Sigmoid colon (tissue), 7 donors: ENCODE measurements at places on chromosomes 2 and 18. TPM values are rescaled to one million over a fixed set of nuclear protein-coding genes. Genes with fewer than 3 reads are reported as not detected.

Gene SERPINB13
- total RNA-seq = not detected

Gene RAB31
- total RNA-seq = 65.1 TPM

Gene CNGA3
- total RNA-seq = 3.6 TPM

Gene KLHL29
- 18.8 TPM for total RNA-seq

Gene SERPINB11
- total RNA-seq = not detected

Gene CFAP65
- total RNA-seq = not detected

Gene UGT1A5
- total RNA-seq = not detected

Gene STK17B
- total RNA-seq = 15.7 TPM

Gene GBX2
- not detected for total RNA-seq

Gene BARD1
- 38.5 TPM for total RNA-seq

Gene CCNT2
- 32.7 TPM for total RNA-seq

Gene DNAJC5G
- 1.7 TPM for total RNA-seq

Gene ALKAL2
- 7.2 TPM for total RNA-seq

- no peak for DNase-seq
Measured at GRCh38 chr18:69725009-69725408, 222.7 kb downstream of the CD226 start.

- DNase-seq = no peak
Measured at GRCh38 chr2:179171371-179171770, 93.3 kb downstream of the SESTD1 start.

GRCh38 chr2:241540771-241541561 lies 17.6 kb upstream of the BOK start:
- DNase-seq = no peak

GRCh38 chr2:140998577-140998976 lies 1132.2 kb downstream of the LRP1B start:
- DNase-seq = no peak

DNA sequence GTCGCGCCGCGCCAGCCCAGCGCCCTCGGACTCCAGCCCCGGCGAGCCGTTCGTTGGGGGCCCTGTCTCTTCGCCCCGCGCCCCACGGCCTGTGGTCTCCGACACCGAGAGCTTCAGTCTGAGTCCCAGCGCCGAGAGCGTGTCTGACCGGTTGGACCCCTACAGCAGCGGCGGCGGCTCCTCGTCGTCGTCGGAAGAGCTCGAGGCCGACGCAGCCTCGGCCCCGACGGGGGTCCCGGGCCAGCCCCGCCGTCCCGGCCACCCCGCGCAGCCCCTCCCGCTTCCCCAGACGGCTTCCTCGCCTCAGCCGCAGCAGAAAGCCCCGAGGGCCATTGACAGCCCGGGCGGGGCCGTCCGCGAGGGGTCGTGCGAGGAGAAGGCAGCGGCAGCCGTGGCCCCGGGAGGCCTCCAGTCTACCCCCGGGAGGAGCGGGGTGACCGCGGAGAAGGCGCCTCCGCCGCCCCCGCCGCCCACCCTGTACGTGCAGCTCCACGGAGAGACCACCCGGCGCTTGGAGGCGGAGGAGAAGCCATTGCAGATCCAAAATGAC lies 1.4 kb downstream of the PHLPP1 start:
- DNase-seq = peak; percentile 73

DNA sequence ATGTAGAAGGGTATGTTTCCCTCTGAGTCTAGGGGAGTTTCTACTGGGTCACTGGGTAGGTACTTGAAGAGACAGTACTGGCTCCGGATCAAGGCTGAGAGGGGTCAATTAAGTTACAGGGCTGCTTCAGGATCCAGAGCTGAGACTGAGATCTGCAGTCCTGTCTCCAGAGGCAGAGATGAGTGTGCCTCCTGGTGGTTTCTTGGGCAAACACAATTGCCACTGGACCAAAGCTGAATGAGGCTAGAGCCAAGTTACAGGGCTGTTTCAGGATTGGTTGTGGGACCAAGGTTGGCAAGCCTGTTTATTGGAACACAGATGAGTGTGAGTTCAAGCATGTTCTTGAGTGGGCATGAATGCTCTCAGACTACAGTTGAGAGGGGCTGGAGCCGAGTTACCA lies 157.9 kb downstream of the ADCYAP1 start:
- DNase-seq = no peak

- no peak for DNase-seq
Measured at GRCh38 chr2:164000176-164000575, 264.4 kb upstream of the FIGN start.

- no peak for DNase-seq
Measured at GRCh38 chr2:181051861-181052522, 71.6 kb downstream of the UBE2E3 start.

GRCh38 chr2:160609346-160609745 lies 115.7 kb upstream of the RBMS1 start:
- DNase-seq = no peak

DNA sequence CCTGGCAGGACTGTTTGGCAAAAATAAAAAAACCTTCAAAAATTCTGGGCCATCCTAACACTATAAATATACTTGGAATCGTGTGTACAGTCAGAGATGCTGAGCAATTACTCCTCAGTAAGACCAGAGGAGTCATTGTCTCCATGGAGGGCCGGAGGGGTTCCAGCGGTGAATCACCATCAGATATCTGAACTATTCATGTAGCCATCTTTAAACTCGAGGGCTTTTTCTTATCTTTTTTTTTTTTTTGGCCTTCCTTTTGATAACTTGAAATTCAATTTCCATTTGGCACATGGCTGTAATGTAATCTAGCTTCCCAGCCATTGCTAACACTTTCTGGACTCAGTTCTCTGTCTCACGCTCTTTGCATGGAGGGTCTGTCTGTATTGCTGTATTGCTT lies 7.4 kb upstream of the FHL2 start:
- DNase-seq = no peak

- DNase-seq = no peak
Measured at GRCh38 chr2:198499539-198499938, 695.1 kb downstream of the PLCL1 start.

GRCh38 chr2:155722290-155722689 lies 610.2 kb downstream of the NR4A2 start:
- DNase-seq = no peak

DNA sequence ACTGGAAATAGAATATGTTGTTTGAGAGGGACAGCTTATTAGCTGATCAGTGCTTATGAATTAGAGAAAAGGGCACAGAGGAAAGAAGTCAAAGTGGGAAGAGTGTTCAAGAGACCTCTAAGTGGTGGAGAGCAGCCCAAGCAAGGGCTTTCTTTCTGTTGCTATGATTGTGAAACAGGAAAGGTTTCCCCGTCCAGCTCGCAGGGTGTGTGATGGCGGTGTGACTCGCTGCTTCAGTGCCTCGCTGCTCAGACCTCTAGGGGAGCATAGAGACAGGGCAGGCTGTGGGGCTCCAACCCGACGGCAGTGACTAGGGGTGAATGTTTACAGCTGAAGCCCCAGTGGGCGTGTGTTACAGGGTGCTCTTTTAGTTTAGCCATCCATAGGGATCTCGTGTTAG lies 166.5 kb upstream of the COPS8 start:
- DNase-seq = no peak

DNA sequence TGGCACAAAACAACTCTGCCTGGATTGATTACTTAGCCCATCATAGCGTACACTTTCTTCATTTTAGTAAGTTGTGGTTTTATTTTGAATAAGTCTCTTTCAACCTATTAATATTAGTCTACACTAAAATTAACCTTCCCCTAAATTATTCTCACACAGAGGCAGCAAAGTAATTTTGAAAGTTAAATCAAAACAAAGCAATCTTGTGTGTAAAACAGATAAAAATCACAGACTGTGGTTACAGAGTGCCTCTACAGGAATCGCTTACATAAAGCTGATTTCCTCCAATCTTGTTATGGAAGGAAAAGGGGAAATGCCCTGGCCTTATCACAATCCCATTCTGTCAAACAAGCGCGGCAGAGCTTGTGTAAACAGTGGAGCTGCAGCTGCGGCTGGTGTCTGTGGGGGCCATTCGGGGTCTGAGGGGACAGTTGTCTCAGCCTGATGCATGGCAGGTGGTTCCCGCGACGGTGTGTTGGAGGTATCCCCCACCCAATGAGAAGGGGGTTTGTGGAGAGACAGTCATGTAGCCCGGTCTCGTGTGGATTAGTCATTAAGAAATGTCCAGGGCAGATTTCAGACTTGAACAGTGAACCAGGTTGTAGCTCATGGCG lies 42.1 kb downstream of the BCL2L11 start:
- DNase-seq = no peak

- DNase-seq = no peak
Measured at GRCh38 chr2:175362331-175362730, 180.8 kb upstream of the ATP5MC3 start.

DNA sequence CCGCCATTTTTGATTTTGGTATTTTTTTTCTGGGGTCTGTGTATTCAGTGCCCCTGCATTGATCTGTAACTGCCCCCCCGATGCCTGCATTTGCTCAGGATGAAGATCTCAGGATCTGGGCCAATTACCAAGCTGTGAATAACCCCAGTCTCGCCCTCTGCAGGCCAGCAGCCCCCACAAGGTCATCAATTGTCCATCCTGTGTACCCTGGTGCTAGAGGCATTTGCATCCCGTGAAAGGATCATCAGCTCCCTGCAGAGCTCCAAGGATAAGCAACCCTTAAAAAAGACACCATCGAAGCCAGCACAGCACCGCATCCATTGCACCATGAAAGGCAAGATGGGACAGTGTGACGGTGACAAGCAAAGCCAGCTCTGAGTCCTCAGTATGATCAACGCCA lies 154.1 kb upstream of the KLHL29 start:
- no peak for DNase-seq

- no peak for DNase-seq
Measured at GRCh38 chr2:112958428-112959108, 19.2 kb upstream of the IL36G start.

DNA sequence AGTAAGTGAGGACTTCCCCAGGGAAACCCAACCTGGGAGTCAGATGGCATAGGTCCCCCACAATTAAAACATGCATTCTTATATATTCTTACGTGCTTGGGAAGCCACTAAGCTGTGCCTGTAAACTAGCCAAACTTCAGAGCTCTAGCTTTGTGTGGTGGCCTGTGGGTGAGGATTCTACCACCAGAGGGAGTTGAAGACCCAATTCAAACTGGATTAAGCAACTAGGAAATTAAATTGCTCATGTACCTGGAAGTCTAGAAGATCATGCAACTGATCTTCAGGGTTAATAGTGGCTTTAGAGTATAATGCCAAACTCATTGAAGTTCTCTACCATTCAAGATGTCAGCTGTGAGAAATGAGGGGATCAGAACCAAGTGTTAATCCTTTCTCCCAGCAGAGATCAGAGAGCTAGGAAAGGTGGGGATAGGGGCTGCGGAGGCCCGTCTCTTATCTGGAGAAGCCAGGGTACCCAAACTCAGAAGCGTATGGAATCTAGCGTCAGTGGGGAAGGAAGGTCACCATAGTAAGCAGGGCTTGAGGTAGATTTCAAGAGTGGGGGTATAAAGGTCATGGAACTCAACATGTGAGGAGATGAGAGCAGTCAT lies 53.2 kb upstream of the CCDC85A start:
- DNase-seq = no peak

DNA sequence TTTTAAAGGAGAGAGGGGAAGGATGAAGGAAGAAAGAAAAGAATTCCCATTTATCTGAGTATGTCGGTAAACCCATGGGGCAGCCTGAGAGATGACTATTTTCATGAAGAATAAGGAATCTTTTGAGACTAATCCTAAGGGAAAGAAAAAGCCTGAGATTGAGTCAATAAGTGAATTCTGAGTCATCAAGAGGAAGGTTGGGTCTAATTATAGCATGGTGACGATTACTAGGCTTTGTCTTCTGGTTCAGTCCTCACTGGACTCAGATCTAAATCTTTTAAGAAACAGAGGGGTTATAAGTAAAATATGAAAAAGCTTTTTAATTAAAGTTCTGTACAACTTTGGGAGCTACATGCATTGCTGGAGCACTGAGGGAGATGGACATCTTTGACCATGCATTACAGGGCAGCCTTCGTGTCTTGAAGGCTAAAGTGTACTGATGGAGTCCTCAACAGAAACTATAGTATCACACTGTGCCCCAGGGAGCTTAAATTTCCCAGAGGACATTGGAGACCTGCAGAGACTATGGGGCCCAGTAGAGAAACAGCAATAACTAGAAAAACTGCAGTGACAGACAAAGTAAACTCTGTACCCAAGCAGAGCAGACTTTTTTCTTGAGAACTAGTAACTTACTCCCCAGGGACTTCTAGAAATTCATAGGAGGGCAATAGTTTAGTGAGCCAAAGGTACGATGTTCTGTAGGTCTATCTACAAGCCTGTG lies 260.9 kb downstream of the RAD51AP2 start:
- DNase-seq = no peak

DNA sequence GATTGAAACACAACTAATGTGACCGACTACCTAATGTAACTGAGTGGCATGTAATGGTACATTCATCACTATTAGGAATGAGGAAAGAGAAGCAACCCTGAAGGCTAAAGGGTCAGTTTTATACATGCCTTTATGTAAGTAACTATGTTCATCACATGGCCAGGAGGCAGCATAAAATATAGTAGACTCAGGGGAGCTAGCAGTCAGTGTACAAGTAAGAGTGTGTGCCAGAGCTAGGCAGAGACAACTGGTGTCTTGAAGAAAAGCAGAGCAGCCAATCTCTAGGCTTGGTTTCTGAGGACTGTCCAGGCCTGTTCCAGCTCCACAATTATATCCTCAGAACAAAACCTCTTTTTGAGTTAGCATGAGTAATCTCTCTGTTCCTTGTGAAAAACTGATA lies 18.1 kb downstream of the SMAD2 start:
- DNase-seq = peak; percentile 72

- no peak for DNase-seq
Measured at GRCh38 chr2:157192445-157193423, 64.8 kb upstream of the GALNT5 start.

- DNase-seq = no peak
Measured at GRCh38 chr2:236208019-236208926, 40.1 kb upstream of the GBX2 start.

DNA sequence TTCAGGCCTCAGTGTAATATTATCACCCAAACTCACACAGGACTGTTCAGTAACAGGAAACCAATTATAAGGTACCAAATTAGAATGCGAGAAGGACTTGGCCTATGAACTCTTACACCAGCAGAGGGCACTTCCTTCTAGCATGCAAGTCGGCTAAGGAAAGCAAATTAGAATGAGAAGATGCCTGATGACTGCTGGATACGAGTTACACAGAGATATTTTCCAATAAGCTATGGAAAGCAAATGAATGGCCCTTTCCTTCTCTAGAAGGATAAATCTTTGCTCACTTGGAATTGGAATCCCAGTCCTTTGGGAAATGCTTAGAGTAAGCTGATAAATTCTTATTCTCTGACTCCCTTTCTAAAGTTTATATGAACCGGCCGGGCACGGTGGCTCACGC lies 109.8 kb downstream of the AP1S3 start:
- DNase-seq = no peak

DNA sequence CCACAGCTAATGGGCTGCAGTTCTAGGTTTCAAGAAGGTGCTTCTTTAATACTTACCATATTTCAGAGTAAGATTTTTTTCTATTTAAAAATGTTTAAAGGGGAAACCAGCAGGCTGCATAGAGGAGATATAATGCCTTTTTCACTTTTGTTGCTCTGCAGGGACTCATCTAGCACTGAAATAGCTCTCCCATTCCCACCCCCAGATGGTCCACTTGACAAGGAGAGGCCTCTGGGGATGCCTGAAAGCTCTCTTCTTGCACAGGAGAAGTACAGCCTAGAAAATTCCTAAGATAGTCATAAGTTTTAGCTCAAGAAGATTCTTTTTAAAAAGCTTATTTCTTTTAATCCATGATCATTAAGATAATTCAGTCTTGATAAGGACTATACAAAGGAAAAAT lies 126.4 kb downstream of the CDH2 start:
- no peak for DNase-seq

- DNase-seq = peak; percentile 46
Measured at GRCh38 chr18:78773819-78774218, 205.8 kb upstream of the SALL3 start.

GRCh38 chr2:176744146-176744545 lies 468.4 kb upstream of the HNRNPA3 start:
- DNase-seq = no peak
